ENCODE measurements at places on chromosomes 2 and 18. TPM values are rescaled to one million over a fixed set of nuclear protein-coding genes. Genes with fewer than 3 reads are reported as not detected.

DNA sequence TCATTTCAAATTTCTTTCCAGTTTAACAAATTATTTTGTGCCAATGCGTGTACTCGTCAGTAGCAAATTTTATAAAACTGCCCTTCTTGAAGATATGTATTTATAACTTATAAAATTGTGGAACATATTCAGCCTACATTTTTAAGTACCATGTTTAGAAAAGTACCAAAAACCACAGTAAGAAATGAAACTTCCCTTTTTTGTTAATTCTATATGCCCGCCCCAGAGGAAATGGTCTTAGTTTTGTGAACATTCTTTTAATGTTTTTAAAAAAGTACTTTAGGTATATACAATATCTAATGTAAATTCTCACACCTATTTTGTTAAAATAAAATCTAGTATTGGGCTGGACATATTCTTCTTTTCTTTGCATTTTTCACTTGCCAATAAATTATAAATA is 1.2 kb downstream of the UGT1A9 start:
- DNase-seq, result no peak

DNA sequence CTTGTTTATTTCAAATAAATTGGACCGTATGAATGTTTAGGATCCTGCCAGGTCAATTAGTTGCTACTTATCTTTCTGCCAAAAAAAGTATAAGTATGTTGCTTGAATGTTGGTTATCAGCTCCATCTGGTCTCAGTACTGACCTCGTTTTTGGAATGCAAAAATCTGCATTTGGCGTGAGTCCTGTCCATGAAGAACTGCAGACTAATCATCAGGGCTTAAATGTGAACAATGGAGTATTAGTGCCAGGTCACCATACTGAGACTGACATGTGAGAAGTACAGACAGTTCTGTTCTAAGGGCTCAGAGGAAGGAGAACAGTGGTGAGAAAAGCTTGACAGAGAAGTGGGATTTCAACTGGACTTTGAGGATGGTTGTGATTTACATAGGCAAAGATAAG is 393.1 kb upstream of the SLC14A2 start:
- DNase-seq, result no peak

DNA sequence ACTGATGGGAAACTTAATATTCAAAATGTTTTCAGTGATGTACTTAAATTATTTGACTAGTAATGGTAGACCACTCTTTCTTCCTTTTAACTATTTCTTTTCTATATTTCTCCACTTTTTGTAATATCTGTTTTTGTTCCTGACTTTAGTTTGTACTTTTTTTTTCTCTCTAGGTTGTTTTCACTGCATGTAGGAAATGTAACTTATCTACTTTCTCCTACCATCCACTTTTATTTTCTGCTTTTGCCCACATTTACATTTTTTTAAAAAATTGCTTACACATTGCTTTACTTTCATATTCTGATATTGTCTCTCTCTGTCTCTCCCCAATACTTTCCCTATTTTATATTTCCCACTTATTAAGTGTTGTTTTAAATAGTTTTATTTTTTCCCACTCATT is 47.0 kb downstream of the ZNF407 start:
- no peak for DNase-seq

The MAIP1 gene
- 24.9 TPM for total RNA-seq

GRCh38 chr2:197258580-197258979 is 52.0 kb downstream of the ANKRD44 start:
- no peak for DNase-seq

- DNase-seq, result no peak
Observed at GRCh38 chr2:158810731-158811460, 15.8 kb downstream of the DAPL1 start.

- DNase-seq, result no peak
Observed at GRCh38 chr18:26458526-26459232, 89.7 kb downstream of the KCTD1 start.

- DNase-seq, result no peak
Observed at GRCh38 chr2:106104332-106105062, 89.6 kb downstream of the UXS1 start.

The LAMA1 gene
- total RNA-seq, result not detected

DNA sequence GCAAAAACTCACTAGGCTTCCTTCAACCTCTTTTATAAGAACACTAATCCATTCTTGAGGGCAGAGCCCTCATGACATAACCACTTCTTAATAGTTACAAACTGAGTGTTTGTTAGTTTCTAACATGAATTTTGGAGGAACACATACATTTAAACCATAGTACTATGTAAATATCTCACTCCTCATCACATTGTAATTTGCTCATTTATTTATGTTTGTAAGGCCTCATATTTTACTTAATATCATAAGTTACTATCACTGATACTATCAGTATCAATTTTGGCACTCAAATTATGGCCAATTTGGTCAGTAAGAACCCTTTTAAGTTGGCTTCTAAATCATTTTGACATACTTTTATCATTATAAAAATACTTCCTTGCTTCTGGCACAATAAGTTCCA is 603.1 kb downstream of the ZEB2 start:
- DNase-seq, result no peak

- DNase-seq, result peak; percentile 85
Observed at GRCh38 chr2:70919672-70920366, 15.9 kb upstream of the ATP6V1B1 start.

DNA sequence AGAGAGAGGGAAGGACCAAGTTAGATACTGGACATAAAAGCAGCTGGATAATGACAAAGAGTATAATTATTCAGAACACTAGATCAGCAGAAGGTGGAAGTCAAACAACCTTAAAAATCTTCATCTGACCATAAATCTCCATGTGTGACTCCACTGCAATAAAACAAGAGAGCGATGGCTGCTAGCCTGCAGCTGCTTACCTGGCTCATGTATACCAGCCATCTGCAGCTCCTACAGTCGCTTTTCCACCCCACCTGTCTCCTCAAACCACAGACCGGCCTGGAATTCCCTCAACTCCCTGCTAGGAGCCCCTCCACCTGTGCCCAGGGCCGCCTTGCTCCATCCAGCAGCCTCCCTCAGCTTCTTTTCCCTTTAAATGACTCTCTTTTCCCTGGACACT is 64.5 kb downstream of the SLC4A5 start:
- no peak for DNase-seq

- peak; percentile 86 for DNase-seq
Observed at GRCh38 chr2:219230059-219230540, 494 bp downstream of the ANKZF1 start.

Data from Right ventricle myocardium inferior (tissue), 1 donor.